Activated CD4-positive, alpha-beta T cell treated with anti-CD3 and anti-CD28 coated beads, Interleukin-2, Interleukin-6, amounts not matched to agents 100 ng/mL and 50 ng/mL, durations not matched to agents 16 hours and 8 hours (primary cell): ENCODE measurements at places on chromosomes 13 and 19.

DNA sequence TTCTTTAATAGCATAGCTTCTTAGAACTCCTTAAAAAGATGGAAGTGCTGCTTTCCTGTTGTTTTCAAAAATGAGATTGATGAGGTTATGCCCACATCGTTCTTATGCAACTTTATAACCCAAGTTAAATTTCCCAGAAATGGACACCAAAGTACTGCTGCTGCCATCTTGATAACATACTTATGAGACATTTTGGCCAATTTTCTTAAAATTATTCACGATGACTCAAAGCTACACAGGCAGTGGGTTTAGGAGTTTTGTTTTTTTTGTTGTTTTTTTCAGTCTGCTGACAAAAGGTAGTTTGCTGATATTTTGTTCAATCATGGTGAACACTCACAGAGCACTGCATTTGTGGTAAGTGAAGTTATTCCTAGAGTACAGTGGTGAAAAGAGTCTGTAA lies 54.9 kb upstream of the RFC3 start:
- DNase-seq, result peak; percentile 14

DNA sequence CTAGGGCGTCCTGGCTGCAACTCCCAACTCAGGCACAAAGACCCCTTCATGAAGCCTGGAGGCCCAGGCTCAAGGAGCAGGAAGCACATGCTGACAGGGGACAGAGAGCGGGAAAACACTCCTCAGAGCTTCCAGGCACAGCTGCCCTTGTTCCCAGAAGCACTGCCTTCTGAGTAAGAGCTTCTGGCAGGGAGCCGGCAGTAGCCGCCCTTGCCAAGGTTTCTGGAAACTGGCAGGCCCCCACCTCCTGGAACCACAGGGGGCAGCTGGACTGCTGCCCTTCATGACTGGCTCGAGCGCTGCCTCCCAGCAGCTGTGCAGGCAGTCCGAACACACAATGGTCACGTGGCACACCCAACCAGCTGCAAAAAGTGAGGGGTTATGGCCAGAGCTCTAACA lies 33.6 kb upstream of the EPHX3 start:
- no peak for DNase-seq

DNA sequence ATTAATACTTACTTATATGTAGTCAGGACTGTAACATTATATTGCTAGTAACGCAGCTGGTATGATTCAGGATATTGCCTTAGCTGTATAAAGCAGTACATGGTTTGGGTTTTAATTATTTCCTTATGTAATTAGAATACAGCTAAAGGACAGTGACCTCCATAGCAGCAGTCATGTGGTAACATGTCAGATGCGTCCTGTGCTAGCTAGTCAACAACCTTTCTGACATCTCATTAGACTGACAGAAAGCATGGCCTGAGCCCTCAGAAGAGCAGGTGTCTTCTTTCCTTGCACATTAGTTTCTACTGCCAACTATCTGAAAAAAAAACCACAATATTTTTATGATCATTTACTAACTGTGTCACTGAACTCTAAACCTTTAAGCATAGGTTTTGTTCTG lies 122.2 kb downstream of the MAB21L1 start:
- DNase-seq, result no peak

DNA sequence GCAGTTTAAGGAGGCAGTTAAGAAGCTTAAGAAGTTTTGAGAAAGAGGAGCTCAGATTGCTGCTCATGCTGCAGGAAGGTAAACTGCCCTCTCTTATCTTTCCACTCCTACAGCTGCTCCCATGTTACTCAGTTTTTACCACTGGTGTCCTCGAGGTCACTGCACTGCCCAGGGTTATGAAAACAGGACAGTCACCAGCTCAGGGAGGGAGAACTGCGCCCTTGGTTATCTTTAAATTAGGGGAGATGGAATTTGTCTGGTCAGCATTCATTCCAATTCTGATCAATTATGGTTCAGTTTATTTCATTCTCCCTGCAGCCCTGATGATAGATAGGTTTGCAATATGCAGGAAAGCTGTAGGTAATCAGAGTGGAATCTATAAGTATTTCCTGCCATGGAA lies 10.8 kb upstream of the SLC46A3 start:
- DNase-seq, result no peak

GRCh38 chr19:37817180-37817981 lies 38.0 kb upstream of the ZNF573 start:
- peak; percentile 1 for DNase-seq

GRCh38 chr19:12777217-12778016 lies 2.1 kb upstream of the HOOK2 start:
- DNase-seq, result peak; percentile 91

DNA sequence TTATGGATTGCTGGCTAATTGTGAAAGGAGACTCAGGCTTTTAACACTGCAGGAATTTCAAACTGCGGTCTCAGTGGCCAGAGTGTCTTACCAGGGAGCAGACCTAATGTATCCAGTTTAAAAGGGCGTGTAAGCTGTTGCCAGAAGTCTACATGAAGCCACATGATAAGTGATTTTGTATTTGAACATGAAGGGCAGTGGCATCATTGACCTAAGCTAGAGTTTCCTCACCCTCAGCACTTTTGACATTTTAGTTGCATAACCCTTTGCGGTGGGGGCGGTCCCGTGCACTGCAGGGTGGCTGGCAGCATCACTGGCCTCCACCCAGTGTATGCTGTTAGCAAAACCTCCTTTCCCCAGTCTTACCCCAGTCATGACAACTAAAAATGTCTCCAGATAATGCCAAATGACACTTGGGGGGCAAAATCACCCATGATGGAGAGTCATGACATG lies 23.7 kb upstream of the GPR18 start:
- DNase-seq, result no peak

DNA sequence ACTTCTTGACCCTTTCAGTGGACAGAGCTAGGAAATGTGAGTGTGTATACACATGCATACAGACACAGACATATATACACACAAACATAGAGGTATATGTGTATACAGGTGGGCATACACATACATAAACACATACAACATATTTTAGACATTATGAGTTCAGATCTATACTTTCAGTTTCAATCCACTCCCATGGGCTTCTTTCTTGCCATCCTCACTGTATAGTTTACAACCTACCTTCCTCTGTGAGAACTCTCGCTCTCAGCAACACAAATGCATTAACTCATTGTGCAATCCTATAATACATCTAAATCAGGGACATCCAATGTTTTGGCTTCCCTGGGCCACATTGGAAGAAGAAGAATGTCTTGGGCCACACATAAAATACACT lies 21.2 kb upstream of the SCEL start:
- no peak for DNase-seq

DNA sequence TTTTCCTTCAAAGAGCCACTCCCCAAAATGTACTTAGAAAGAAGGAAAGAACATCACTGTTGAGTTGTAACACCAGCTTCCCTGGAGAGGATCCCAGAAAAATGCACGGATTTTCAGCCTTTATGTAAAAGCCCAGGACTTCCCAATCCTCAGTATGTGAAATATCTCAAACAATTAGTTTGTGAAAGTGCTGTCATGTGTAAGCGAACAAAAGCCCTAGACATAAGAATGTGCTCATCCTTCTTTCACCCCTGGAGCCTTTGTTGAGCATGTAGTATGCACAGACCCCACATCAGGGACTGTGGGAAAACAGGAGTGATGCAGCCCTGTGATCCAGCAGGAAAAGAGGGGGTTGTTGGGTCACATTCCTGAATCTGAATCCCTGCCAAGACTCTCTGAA lies 441.4 kb upstream of the ZNF507 start:
- DNase-seq, result no peak

GRCh38 chr19:29512748-29513147 lies 13.0 kb upstream of the VSTM2B start:
- DNase-seq, result no peak

GRCh38 chr13:41780715-41781706 lies 179.9 kb downstream of the VWA8 start:
- DNase-seq, result no peak

GRCh38 chr13:110561344-110562035 lies at the start of gene RAB20:
Gene RAB20 (minus strand): TSS chr13:110561722. CDS start chr13:110561519, 203 bp downstream.
- DNase-seq, result peak; percentile 77

GRCh38 chr19:12649941-12650340 lies 16.6 kb downstream of the MAN2B1 start:
- no peak for DNase-seq

- DNase-seq, result no peak
Observed at GRCh38 chr13:27549406-27549981, 70.8 kb downstream of the LNX2 start.

- DNase-seq, result no peak
Observed at GRCh38 chr13:28464861-28465460, 30.0 kb downstream of the FLT1 start.

GRCh38 chr19:30023330-30023729 lies 81.3 kb downstream of the URI1 start:
- no peak for DNase-seq

- DNase-seq, result no peak
Observed at GRCh38 chr19:8518536-8518935, 4.6 kb upstream of the ZNF414 start.

- no peak for DNase-seq
Observed at GRCh38 chr13:28052945-28053344, 47.4 kb downstream of the FLT3 start.

DNA sequence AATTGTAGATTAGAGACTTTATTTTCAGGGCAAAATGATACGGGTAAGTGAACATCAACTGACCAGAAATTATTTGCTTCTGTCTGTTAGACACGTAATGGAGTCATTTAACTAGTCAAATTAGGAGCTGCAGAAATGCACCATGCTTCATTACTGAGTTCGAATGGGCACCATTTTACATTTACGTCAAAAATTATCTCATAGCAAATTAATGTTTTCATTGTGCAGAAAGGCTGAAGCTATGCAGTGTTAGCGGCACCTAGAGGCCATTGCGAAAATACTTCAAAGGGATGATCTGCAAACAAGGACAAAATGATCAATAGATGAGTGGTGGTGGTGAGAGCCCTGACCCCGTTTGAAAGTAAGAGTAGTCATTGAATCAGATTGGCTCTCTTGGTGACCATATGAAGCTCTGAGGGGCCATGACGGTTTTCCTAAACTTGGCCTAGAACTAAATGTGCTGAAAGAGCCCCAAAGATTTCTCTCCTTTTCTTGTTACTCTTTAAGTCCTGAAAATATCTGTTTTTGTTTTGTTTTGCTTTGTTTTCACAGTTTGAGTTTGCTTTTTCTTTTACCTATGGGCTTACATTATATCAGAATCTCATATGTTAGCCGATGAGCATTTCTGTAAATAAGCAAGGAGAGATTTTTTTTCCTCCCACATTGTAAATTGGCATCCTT lies 277.9 kb downstream of the ZNF536 start:
- DNase-seq, result peak; percentile 54

GRCh38 chr13:76854894-76855293 lies 31.3 kb downstream of the KCTD12 start:
- no peak for DNase-seq

- DNase-seq, result no peak
Observed at GRCh38 chr19:45191375-45191774, 12.8 kb downstream of the BLOC1S3 start.

DNA sequence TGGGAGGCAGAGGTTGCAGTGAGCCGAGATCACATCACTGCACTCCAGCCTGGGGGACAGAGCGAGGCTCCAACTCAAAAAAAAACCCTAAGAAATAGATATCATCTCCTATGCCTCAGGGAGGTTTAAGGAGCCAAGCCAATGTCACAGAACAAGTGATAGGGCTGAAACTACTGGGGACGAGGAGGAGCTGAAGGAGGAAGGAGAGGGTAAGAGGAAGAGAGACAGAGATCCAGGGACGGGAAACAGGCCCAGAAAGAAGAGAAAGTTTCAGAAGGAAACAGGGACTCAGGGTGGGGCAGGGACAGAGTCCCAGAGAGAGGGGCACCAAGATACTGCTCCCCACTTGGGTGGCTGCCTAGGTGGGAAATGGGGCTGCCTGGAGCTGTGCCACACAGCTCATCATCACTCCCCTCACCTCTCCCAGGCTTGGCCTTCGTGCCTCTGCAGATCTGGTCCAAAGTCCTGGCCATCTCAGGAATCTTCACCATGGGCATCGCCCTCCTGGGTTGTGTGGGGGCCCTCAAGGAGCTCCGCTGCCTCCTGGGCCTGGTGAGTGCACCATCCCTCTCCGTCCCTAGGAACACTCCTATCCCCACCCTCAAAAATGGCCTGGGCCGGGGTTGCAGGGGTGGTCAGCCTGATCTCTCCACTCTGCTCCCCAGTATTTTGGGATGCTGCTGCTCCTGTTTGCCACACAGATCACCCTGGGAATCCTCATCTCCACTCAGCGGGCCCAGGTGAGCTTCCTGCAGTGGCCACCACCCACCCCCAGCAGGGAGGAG lies 1.5 kb downstream of the CD37 start:
- DNase-seq, result no peak

- no peak for DNase-seq
Observed at GRCh38 chr19:53549340-53549739, 11.4 kb downstream of the ZNF331 start.

GRCh38 chr13:109128121-109128520 lies 498.7 kb downstream of the MYO16 start:
- no peak for DNase-seq

DNA sequence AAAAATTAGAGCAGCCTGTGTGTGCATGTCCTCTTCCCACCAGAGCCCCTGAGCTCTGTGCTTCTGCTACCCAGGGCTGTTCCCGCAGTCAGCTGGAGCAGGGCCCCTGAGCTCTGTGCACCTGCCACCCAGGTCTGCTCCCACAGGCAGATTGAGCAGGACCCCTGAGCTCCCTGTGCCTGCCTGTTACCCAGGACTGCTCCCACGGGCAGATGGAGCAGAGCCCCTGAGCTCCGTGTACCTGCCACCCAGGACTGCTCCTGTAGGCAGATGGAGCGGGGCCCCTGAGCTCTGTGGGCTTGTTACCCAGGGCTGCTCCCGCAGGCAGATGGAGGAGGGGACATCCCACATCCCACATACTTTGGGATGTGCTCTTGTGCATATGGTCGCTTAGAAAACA lies 186.8 kb upstream of the SOX1 start:
- no peak for DNase-seq

- no peak for DNase-seq
Observed at GRCh38 chr13:101301053-101301452, 115.3 kb downstream of the NALCN start.
